ENCODE measurements at places on chromosomes 4 and X.

DNA sequence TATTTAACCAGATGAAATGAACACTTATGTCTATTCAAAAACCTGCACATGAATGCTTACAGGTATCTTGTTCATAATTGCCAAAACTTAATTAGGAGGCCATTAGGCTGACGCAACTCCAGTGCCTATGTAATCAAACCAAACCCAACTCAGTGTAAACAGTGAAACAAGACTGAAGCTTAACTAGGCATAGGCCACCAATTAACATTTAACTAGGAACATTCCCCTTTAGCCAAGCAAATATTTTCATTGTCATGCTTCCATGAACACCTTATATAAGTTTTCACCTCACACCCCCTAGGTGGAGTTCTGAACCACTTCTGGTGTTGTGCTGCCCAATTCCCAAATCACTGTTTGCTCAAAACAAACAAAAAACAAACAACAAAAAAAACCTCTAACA lies 686.0 kb downstream of the STPG2 start:
- DNase-seq = no peak

DNA sequence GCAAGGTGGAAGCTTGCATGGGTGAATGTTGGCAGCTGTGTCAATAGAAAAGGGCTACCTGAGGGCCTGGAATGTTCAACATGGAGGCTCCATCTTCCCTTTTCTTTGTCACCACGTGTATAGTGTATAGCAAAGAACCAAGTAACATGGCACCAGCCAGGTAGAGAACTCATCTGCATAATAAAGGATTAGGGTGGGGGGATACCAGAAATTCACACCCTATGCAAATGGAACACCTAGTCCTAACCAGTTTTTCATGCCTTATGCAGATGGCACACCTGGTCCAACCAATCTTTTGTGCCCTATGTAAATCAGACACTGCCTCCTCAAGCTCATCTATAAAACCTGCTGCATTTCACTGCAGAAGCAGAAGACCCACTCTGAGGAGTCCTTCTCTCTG lies 169.6 kb upstream of the GLRA2 start:
- no peak for DNase-seq

DNA sequence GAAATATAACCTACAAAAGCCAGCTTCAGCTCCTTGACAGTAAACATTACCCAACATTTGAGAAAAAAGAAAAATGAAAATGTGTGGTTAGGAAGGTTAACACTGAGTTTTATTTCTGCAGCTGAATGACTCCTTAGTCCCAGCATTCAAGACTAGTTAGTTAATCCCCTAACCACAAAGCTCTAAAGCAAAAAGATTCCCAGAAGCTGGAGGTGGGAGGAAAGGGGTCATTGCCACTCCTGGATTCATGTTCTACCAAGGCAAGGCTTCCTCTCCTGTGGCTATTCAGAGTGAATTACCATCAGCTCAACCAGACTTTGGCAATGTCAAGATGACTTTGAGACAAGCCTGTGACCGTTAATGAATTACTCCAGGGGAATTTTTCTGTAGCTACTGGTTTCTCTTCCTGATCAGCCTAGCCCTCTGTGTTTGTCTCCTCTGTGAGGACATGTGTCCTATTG lies 63.6 kb downstream of the HADH start:
- DNase-seq = no peak

DNA sequence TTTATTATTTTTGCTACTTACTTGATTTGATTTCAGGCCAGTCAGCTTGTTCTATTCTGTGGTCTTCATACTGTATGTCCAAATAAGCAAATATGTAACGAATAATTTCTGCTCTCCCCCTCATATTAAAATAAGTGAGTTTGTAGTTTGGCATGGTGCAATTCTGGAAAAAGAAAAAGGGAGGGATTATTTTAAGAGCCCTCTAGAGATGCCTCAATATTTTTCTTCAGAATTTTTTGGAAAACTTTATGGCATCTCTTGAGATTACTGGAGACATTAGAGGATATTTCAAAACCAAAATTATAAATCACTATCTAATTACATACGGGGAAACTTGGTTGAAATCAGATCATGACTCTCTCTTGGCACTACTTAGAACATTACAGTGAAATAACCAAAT lies 8.2 kb downstream of the HPGDS start:
- DNase-seq = no peak

DNA sequence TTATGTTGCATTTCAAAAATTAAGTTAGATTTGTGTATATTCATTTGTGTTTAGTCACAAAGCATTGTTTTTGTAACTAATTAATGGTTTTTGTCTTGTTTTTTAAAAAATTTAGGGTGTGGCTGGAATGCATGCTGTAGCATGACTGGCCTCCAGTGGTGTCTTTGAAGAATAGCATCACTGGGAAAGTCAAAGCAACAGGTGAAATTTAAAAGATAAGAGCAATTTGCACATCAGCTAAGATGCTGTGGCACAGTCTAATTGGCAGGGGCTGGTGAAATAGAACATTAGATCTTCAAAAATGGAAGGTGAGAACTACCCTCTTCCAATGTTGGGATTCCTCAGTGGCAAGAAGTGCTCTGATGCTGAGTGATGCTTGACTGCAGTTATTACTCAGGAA lies 45.3 kb downstream of the ANK2 start:
- peak; percentile 39 for DNase-seq

- DNase-seq = no peak
Measured at GRCh38 chr4:119149110-119149509, 13.5 kb downstream of the MYOZ2 start.

- DNase-seq = no peak
Measured at GRCh38 chr4:25859429-25860148, 3.2 kb downstream of the SEL1L3 start.

DNA sequence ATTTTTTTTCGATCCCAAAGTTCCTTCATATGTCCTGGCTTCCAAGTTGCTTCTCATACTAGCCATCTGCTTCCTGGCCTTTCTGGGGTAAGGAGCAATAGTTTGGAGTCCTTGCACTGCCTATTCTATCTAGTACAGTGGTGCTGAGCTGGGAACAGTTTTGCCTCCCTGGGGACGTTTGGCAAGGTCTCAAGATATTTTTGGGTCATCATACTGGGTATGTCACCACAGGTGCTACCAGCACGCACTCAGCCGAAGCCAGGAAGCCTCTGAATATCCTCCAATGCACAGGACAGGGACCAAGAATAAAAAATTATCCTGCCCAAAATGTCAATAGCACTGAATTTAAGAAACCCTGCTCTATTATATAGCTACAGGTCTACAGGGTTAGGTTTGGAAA lies 35.4 kb upstream of the TMSB15B start:
- no peak for DNase-seq

DNA sequence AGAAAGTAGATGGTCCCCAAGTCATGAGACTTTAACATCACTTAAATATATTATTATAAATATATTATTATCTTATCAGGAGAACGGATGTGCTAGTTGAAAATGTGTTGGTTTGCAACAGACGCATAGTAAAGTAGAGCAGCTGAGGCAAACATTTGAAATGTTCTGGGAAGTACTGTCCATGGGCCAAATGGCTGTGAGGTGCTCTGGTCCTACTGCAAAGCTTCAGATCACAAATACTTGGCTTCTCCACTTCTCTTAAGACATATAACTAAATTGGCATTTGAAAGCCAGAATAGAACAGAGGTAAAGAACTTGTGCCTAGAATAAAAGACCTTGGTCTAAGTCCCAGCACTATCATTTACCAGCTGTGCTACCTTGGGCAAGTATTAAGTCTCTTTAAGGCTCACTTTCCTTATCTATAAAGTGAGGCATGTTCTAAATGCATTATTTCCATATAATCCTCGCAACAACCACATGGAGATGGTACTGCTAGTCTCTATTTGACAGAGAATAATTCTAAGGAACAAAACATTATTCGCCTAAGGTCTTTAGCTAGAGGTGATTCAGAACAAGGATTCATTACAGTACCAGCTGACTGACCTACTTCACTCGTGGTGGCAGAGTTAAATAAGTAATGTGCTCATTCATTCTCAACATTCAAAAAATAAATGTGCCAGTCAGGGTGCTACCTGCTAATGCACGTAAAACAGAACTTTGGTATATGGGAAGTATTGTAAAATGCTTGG lies 297.1 kb downstream of the PPP3CA start:
- DNase-seq = no peak

GRCh38 chr4:3208826-3209225 lies 40.1 kb upstream of the MSANTD1 start:
- no peak for DNase-seq

DNA sequence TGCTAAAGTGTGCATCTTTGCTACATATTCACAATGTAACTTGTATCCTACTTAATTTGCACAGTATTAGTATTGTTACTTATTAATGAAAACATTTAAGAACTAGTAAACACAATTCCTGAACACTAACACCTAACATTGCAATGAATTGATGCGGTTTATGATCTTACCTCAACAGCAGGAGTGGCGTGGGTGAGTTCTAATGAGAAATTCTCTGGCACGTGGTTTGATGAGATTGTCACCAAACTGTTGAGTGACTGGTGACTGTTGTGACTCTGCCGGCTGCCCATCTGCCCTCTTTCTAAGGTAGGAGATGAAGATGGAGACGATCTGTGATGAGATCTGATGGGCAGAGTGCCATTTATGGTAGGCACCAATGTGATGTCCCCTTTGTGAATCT lies 2.9 kb downstream of the PCDH18 start:
- no peak for DNase-seq

DNA sequence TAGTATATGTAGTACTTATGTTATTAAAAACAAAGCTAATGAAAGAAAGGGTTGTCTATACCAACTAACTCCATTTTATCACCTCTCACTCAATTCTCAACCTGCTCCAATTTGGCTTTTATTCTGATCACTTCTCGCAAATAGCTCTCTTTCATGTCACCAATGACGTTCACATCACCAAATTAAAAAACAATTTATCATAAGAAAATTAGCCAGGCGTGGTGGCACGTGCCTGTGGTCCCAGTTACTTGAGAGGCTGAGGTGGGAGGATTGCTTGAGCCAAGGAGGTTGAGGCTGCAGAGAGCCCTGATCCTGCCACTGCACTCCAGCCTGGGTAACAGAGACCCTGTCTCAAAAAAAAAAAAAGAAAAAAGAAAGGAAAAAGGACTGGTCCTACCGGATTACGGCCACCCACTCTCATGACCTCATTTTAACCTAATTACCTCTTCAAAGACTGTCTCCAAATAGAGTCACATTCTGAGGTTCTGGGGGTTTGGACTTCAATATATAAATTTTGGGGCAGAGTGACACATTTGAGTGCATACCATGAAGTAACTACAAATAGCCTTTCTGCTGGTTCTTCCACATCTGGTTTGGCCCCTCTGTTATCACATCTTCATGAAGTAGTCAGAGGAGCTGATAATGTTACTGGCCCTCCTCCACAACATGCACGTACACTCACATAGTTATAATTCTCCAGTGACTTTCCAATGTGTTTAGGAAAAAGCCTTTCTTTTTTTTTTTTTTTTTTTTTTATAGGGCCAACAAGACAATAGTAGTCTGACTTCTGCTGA lies 15.8 kb upstream of the RBMX start:
- DNase-seq = no peak

GRCh38 chrX:9923357-9923756 lies 43.8 kb upstream of the CLDN34 start:
- no peak for DNase-seq

GRCh38 chr4:94814237-94814636 lies 56.5 kb downstream of the BMPR1B start:
- no peak for DNase-seq

DNA sequence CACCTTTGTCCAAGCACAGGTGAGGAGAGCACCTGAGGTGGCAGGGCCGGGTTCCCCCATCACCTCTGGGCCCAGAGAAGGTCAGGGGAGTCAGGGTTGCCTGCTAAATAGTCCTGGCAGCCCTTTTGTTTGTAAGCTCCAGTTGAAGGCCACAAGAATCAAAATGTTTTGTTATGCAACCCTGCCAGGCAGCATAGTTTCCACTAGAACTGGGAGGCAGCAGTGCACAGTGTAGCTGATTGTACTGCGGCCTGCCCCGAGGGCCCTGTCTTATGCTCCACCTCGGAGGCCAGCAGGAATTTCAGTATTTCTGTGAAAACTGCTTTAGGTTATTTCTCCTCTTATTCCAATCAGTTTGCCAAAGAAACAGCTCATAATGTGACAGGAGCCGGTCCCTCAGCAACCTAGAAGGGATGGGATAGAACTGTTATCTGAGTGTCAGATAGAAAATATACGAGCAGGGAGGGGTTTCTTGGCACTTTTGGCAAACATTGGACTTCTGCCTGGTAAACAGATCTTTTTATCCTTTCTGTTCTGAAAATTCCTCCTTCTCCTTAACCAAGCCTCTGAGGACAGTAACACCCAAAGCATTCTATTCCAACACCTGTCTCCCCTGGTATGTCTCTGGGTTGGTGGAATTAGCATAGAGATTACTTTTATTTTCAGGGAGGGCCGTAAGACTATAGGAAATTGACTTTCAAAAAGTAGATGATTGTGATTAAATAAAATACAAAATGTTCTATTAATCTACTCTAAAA lies 93.6 kb downstream of the LNX1 start:
- peak; percentile 91 for DNase-seq
